ENCODE measurements at places on chromosomes 5 and 9.
A peak's percentile ranks its signal among the peaks of the same experiment; 100 is the strongest.

- DNase-seq, result no peak
These were observed 671.3 kb upstream of the KLF4 start for GRCh38 chr9:108160706-108161355.

GRCh38 chr5:4628645-4629385 is 511.3 kb upstream of the ADAMTS16 start:
- no peak for DNase-seq

DNA sequence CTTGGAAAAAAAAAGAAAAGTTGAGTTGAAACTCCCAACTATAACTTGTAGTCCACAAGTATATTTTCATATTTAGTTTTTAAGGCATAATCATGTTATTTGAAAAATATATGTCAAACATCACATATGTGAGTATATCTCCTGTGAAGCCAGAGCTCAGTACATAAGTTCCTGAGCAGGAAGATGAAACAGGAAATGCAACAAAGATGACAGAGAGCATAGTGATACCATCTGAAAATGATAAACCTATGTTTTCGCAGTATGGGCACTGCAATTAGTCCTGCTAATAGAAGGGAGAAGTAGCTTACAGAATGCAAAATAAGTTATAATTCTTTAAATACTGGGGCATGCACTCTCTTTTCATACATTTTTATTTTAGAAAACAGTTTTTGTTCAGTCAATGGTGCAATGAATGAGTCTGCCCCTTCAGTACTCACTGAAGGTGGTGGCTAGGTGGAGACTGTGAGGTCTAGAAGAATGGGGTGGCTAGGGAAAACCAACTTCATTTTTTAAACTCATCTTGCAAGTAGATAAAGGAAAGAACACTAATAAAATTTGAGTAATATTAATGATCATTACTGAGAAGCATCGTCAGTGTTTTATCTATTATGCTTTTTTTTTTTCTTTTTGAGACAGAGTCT is 54.1 kb upstream of the FYB1 start:
- no peak for DNase-seq

- DNase-seq, result no peak
These were observed 103.5 kb upstream of the C5orf63 start for GRCh38 chr5:127176769-127177168.

DNA sequence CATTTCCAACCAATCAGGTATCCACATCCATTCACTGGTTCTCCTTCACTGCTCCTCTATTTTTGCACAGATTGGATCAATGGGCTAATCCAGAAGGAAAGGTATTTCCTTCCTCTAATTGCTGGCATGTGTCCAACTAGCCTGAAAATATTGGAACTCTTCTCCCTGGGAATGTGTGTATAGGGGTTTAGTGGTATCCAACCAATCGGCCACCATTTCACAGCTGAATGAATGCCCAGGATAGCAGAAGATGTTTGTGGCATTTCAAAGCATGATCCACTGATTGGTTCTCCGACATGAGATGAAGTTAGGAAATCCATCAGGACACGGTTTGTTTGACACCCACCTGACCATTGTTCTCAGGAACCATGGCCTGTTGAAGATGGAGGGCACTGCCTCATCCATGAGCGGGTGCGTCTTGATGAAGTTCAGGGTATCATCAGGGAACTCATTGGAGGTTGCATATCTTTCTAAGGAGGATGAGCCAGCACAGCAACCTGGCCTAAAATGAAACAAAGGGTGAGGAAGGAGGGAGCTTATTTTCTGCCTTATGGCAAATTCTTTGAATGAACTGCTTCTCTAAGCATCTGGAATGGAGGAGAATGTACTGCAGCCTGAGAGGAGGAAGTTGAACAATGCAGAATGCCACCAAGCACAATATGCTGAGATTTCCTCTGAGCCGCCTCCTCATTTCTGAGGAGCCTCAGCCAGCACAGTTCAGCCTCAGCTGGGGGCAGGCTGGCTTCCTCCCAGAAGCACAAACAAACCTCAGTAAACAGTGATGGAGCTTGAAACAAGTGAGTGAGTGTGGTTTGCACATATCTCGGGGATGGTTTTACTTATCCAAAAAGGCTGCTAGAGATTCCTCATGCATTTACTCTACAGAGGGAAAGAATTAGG is 94.6 kb downstream of the SEMA6A start:
- no peak for DNase-seq

DNA sequence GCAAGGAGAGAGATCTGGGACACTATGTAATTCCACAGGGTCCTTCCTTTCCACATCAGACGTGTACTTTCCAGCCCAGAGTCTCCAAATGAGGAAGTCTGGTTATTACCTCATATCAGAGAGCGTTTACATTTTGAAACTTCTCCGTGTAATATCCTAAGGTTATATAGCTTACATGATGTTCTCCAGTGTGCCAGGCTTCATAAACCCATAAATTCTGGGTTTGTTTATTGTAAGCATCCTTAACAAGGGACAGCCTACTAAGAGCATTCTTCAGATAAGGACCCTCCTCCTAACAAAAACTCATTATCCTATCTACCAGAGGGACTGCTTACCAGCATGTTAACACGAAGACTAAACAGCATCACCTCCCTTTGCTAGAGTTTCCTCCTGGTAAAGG is 17.9 kb downstream of the SRFBP1 start:
- DNase-seq, result no peak

DNA sequence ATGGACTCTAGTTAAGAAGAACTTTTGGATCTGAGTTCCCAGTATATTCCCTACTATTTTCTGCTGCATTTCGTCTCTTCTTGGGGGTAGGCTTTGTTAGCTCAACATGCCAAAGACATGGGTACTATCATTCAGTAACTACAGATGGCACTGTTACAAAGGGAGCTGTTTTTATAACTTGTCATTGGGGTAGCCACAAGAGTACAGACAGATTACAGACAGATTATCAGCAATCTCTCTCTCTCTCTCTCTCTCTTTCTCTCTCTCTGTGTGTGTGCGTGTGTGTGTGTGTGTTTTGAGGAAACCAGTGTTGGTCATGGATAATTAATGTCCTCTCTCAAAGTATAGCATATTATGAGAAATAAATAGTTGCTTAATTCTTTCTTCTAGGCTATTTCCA is 116.1 kb downstream of the WDR70 start:
- peak; percentile 22 for DNase-seq

DNA sequence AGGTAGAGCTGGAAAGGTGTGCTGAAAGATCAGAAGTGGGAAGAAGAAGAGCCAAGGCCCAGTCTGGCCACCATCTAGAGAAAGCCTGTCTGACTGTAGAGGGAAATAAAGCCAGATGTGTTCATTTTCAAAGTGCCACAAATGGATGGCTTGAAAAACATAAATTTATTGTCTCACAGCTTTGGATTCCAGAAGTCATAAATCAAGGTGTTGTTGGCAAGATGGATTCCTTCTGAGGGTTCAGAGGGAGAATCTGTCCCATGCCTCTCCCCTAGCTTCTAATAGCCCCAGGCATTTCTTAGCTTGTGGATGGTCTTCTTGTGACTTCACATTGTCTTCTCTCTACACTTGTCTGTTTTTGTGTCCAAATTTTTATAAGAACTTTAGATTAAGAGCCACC is 6.2 kb upstream of the PRELID2 start:
- DNase-seq, result no peak

GRCh38 chr9:21322911-21323461 is 12.2 kb downstream of the KLHL9 start:
- no peak for DNase-seq

DNA sequence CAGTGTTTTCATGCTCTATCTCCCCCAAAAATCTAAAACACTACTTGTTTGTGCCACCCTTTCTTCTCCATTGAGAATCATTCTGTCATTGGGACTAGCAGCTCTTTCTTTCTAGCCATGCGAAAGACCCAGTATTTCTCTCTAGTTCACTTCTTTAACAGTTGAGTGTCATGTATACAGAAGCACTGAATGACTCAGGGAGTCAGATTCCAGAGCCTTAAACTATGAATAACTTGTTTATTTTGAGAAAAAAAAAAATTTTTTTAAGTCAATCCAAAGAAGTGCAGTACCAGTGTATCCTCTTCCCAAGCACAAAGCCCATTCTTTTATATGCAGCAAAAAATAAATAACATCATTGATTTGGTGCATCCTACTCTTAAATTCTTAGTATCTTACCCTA is 415.4 kb upstream of the GRAMD2B start:
- DNase-seq, result no peak
